T-helper 1 cell (primary cell): ENCODE measurements at places on chromosomes 7 and 10.

- no peak for DNase-seq
These were observed 994.4 kb upstream of the POT1 start for GRCh38 chr7:125924037-125924436.

GRCh38 chr7:79882922-79883321 is 251.7 kb upstream of the GNAI1 start:
- no peak for DNase-seq

- DNase-seq: no peak
These were observed 50.6 kb downstream of the CACNB2 start for GRCh38 chr10:18190840-18191239.

DNA sequence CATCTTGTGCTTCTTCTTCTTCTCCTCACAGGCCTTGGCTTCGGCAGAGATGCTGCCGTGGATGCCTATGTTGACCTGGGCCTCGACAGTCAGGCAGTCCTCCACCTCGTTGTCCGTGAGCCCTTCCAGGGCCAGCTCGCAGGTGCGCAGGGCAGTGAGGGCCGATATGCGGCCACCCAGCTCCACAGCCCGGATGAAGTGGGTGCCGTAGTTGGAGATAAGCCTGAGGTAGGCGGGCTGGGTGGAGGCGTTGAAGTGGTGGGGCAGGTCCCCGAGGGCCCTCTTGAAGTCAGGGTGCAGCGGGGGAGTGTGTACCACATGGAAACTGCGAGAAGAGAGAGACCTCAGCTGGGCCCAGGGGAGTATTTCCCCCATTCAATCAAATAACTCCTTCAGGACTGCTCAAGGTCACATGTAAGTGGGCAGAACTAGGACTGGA is 3.7 kb downstream of the PRF1 start:
- DNase-seq: no peak

GRCh38 chr7:156560075-156560474 is 80.5 kb upstream of the RNF32 start:
- no peak for DNase-seq

- no peak for DNase-seq
These were observed 46.3 kb upstream of the NANOS1 start for GRCh38 chr10:118983263-118983662.

- DNase-seq: no peak
These were observed 44.7 kb downstream of the PPIF start for GRCh38 chr10:79392020-79392398.

GRCh38 chr7:36265680-36266079 is 112.6 kb downstream of the EEPD1 start:
- DNase-seq: no peak

DNA sequence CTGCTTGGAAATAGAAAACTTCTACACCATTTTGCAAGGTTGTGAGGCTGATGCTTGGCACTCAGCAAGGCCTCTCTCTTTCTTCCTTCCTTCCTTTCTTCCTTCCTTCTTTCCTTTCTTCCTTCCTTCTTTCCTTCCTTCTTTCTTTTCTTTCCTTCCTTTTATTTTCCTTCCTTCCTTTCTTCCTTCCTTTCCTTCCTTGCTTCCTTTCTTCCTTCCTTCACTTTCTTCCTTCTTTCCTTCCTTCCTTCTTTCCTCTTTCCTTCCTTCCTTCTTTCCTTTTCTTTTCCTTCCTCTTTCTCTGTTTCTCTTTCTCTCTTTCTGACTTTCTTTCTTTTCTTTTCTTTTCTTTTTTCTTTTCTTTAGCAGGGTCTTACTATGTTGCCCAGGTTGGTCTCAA is 460.4 kb downstream of the KCNMA1 start:
- DNase-seq: no peak

DNA sequence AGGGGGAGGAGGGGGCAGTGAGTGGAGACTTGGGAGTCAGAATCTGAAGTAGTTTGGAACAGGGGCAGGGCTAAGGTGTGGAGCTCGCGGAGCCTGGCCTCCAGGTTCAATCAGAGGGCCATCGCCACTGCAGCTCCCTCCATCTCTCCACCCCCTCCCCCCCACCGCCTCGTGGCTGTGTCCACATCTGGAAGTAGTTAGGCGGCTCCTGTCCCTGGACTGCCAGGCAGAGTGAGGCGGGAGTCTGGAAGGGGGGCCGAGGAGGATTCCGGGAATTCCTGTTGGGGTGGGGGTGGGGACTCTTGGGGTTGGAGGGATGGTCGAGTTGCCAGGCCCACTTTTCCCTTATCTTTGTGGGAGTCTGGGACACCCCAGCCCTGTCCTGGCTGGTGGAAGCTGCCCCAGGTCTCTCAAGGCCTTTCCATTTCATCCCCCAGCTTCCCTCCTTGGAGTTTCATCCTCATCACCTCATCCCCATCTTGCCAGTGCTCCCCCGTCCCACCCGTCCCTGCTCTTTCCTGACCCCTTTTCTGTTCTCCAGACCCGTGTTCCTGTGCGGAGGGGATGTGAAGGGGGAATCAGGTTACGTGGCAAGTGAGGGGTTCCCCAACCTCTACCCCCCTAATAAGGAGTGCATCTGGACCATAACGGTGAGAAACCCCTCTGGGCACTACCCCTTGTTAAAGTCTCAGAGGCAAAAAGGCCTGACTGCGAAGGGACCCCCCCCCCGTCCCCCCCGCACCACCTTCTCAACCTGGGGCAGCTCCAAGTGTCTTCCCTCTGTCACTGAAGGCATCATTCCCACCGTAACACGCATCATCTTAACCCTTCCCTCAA is 944 bp downstream of the PCOLCE start:
- no peak for DNase-seq

DNA sequence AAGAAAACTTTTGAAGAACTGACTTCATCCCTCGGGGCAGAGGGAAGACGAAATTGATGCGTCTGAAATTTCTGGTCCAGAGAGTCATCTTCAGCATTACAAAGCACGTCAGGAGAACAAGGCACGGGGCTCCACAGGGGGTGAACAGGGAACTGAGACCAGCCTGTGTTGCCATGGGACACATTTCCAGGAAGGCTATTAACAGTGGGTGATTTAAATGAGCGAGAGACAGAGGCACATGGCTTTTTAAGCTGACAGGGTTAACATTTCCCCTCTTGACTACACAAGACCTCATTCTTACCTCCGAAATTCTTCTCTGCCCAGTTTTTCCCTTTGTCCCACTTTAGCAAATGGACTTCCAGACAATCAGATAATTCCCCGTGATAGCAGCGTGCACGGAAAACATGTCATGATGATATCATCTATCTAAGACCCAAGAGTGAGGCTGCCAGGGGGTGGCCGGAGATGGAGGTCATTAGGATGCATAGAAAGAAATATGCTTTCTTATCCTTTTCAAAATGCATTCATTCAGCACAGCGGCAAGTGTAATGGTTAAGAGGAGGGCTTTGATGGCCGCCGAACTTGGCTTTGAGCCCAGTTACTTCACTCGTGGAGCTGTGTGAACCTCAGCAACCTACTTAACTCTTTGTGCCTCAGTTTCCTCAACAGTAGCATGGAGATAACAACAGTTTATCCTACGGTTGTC is 248.0 kb downstream of the PRPF18 start:
- DNase-seq: no peak

- no peak for DNase-seq
These were observed 434.9 kb upstream of the KLF6 start for GRCh38 chr10:4219901-4220300.

- DNase-seq: no peak
These were observed 155.6 kb upstream of the YAE1 start for GRCh38 chr7:39410582-39410981.

DNA sequence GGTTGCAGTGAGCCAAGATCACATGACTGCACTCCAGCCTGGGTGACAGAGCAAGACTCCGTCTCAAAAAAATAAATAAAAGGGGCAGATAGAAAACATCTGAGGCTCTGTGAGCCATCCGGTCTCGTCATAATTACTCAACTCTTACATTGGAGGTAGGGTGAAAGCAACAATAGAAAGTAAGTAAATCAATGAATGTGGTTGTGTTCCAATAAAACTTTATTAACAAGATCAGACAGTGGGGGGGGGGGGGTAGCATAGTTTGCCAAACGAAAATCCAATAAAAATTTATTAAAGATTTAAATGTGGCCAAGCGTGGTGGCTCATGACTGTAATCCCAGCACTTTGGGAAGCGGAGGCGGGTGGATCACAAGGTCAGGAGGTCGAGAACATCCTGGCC is 2.8 kb upstream of the ZFAND4 start:
- DNase-seq: no peak

DNA sequence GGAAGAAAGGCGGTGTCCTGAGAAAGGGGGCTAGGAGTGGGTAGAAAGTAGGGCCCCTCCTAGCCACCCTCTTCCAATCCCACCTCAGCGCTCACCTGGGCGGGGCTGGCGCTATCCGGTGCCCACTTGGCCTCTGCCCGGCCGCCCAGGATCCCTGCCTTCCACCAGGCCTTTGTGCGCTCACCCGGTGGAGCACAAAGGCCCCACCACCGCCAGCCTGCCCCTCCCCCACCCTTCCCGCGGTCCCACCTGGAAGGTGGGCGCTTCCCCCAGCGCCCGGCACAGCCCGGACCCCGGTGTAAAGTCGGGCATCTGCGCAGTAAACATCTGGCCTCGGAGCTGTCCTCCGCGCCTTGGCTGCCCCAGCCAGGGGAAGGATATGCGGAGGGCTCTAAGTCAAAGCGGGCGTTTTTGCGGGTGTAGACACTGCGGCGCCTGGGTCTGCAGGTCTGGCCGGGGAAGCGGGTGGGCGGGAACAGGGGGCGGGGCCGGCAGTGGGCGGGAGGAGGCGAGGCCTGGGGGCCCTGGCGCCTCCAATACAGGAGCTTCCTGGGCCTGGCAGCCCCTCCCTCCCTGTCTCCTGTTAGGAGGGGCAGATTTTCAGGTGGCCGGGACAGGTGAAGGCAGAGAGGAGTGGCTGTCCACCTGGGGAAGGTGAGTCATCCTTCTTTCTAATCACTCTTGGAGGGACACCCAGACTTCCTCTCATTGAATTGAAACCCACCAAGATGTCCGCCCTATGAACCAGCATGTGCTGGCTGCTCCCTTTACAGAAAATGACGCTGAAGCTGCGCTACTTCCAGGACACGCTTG is 49.3 kb downstream of the PNLIPRP2 start:
- no peak for DNase-seq

DNA sequence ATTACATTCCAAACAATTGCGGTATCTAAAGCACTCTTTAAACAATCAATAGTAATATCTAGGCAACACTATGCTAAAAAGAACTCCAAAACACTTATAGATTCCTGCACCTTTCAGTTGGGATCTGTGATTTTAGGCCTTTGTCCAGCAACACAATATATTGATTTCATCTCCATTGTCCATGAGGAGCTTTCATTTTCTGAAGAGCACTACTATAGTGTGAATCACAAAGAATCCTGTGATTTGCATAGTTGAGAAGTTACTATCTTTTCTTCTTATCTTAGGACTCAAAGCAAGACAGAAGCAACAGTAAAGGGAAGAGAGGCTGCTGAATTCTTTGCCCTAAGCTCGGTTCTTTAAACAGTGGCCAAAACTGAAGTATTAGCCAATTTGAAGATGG is 846.8 kb downstream of the IPMK start:
- no peak for DNase-seq

DNA sequence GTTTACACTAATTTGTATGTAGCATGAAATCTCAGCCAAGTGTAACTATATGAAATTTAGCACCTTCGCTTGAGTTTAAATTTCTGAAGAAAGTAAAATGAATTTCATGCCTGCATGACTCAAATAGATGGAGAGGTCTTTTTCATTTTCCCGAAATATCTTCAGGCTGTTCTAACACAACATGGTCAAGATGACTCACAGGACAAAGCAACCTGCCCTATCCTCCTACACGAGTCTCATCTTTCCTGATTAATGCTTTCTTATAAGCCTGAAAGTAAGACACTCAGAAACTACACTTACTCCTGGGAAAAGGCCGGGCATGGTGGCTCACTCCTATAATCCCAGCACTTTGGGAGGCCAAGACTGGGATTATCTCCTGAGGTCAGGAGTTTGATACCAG is 41.2 kb downstream of the CH25H start:
- DNase-seq: no peak

DNA sequence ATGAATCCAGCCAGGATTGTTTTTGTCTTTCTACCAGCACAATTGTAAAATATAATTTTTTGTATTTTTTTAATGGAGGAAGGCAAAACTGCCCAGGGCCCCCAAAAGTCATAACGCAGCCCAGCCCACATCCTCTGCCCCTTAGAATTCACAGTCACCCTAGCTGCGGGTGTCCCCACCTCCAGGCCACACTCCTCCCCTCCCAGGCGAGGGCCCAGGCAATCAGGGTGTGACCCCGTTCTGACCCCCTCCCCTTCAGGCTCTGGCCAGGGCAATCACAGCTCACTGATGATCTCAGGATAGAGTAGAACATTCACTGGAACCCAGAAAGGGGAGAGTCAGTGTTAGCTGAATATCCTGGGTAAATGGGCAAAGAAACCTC is 92.0 kb upstream of the MACROH2A2 start:
- no peak for DNase-seq

- no peak for DNase-seq
These were observed 122.4 kb downstream of the PAXIP1 start for GRCh38 chr7:154880513-154880912.

- DNase-seq: no peak
These were observed 16.8 kb downstream of the GIMAP5 start for GRCh38 chr7:150753826-150754603.

DNA sequence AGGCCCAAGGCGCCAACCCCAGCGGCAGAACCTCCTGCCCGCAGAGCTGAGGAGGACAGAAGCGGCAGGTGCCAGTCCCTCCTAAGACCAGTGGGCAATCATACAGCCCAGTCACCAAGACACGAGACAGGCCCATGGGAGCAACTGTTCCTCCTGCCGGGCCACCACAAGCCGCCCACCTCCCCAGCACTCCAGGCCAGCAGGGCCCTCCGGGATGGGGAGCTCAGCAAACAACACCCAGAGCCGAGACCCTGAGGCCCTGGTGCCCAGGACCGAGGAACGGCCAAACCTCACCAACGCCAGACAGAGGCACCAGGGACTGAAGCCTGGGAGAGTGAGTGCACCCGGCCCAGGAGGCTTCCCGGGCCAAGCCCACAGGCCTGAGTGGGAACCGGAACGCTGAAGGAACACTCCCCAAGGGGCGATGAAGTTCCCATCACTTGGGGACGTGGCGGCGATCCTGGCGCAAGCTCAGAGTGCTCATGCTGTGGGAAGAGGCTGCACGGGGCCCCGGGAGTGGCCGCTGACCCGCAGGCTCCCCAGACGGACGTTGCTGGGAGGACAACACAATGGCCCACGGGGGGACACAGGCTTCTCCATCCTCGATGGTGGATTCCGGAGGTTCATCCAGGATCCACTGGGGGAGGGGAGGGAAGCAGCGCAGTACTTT is 35.1 kb downstream of the GPER1 start:
- no peak for DNase-seq
